ENCODE measurements at places on chromosomes 4 and X. TPM values are rescaled to one million over a fixed set of nuclear protein-coding genes. Genes with fewer than 3 reads are reported as not detected.
A peak's percentile ranks its signal among the peaks of the same experiment; 100 is the strongest.

Gene SLITRK4
- 7.7 TPM for total RNA-seq

DNA sequence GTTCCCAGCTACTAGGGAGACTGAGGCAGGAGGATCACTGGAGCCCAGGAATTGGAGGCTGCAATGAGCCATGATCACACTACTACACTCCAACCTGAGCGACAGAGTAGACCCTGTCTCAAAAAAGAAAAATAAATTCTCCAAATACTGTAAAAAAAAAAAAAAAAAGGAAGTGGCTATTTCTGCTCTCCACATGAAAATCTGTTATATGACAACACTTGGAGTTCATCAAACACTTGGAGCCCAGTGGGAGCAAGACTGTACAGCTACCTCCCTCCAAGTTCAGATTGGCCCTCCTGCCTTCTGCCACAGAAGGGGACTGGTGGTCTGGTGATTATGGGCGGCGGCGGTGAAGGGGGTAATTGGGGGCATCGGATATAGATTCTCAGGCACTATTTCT is 9.0 kb upstream of the CLDN34 start:
- DNase-seq: no peak

DNA sequence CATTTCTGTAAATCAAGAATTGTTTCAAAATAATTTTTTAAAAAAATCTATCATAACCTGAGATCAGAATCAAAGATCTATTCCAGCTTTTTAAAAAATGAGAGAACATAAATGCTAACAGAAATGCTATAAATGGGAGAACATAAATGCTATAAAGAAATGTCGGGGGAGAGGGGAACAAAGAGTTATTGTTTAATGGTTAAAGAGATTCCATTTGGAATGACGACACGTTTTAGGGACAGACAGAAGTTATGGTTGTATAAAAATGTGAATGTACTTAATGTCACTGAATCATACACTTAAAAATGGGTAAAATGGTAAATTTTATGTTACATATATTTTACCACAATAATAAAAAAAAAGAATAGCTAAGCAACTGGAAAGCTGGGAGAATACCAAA is 127.1 kb downstream of the ATRX start:
- no peak for DNase-seq

GRCh38 chrX:110381216-110381615 is 22.6 kb downstream of the RTL9 start:
- DNase-seq: no peak

Gene CFAP97
- total RNA-seq: 45.6 TPM

Gene SPRY1
- 35.9 TPM for total RNA-seq

Gene CLGN
- total RNA-seq: 22.7 TPM

GRCh38 chr4:13980317-13981310 is 353.1 kb upstream of the BOD1L1 start:
- DNase-seq: no peak

Gene BRS3
- not detected for total RNA-seq

DNA sequence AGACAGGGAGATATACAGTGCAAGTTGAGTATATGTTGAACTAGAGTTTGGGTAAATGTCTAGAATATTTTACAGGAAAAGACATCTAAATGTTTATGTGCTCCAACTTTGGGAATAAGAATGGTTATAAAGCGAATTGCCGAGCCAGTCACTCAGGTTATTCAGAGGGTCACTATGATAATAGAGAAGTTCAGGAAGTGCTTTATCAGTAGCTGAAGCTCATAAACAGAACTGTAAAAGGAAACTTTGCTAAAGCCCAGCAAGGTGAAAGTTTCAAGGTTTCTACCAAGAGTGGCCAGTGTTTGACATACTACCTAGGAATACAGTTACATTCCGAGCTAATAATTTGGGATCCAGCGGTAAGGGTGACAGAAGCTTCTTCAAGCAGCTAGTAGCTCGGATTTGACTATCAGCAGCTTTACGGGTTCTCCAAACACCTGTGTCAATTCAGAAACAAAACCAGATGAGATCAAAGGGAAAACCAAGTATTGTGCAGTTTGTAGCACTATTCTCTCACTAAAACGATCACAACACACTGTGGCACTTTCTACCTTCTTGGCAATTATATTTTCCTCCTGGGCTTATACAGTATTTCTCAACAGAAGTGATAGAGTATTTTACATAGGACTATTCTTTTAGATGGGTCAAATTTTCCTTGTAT is 17.2 kb upstream of the BCLAF3 start:
- DNase-seq: no peak

- no peak for DNase-seq
Measured at GRCh38 chr4:72770708-72771107, 201.7 kb upstream of the ADAMTS3 start.

- no peak for DNase-seq
Measured at GRCh38 chrX:150007356-150007755, 69.1 kb upstream of the EOLA2 start.

DNA sequence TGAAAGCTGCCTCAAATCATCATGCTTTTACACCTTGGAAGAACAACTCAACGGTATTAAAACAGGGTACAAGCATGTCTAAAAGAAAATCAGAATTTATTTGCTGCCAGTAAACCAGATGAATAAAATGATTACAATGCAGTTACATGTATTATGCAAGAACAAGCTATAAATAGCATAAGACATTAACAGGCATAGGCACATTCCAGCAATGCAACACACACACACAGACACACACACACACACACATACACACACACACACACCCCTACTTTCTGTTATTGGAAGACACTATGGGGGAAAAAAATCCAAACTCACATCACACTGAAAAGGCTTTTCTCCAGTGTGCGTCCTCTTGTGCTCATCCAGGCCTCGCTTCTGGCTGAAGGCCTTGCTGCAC is 212.5 kb downstream of the PRDM5 start:
- no peak for DNase-seq

Gene SMIM43
- not detected for total RNA-seq

Gene FRAS1
- 21.3 TPM for total RNA-seq

DNA sequence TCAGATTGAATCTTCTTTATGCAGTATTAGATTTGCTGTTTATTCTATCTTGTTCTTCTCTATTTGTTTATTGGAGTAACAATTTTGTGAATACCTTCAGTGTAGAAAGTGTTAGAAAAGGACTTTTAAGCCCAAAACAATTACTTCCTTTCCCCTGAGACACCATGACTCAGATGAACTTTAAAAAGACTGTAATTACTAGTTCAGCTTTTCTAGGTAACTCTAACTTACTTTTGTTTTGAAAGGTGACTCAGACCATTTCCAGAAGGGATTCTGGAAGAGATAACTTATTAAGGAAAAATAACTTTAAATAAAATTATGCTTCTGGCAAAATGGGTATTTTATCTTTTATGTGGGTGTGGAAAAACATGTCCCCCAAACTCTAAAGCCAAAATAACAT is 561.5 kb upstream of the PCDH10 start:
- no peak for DNase-seq

- no peak for DNase-seq
Measured at GRCh38 chr4:163592212-163592611, 97.7 kb downstream of the TMA16 start.

Gene FAM236D
- not detected for total RNA-seq

DNA sequence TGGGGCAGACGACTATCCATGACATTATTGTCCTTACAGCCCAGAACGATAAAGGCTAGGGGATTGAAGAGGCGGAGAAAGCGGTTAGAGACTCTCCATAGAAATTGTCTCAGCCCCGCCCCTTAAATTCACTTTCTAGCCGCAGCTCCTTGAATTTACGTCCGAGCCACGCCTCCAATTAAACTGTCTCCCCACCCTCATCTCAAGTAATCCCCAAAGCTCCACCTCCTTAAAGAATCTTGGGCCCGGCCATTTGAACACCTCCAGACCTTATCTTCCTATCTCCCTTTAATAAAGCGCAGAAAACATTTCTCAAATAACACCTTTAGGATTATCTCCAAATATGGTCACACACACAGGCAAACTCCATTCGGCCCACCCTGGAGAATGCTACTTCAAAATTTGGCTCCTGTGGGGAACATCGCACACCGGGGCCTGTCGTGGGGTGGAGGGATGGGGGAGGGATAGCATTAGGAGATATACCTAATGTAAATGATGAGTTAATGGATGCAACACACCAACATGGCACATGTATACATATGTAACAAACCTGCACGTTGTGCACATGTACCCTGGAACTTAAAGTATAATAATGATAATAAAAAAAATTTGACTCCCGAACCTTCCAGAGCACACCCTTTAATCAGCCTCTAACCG is 7.2 kb upstream of the MAGIX start:
- peak; percentile 87 for DNase-seq

- no peak for DNase-seq
Measured at GRCh38 chr4:77665381-77666069, 59.9 kb downstream of the CXCL13 start.

DNA sequence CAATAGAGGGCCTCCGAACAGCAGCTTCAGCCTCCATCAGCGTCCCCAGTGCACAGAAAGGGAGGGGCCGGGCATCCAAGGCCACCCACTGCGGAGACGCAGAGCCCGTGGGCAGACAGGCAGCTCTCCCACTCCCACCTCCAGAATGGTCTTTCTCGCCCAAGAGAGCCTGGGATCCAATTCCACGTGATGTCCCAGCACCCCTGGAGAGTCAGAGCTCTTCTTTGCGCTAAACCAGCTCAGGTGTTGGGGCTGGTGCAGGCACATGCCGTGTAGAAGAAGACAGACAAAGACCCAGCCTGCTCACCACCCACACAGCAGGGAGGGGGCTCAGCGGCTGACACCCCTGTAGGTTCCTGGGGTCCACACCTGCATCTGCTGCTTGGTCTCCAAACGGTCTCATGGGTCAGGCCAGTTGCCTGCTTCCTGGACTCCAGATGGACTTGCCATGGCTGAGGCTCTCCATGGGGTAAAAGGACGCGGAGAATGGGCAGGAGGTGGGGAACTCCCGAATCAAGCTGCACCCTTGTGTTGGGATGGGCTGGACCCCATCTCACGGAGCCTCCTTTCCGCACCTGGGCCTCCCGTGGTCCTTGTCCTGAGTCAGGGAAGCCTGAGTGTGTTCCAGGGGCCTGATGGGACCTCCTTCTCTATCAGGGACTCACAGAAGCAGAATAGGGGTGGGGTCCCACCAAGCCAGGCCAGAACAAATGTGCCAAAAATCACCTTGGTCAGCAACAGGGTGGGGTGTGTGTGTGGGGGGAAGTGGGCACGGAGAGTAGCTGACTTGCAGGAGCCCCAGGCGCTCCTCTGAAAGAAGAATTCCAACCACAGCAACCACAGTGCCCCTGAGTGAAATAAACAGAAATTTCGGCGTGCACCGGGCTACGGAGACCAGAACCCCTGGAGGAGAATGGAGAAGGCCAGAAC is 11.6 kb upstream of the ASMTL start:
- DNase-seq: no peak

DNA sequence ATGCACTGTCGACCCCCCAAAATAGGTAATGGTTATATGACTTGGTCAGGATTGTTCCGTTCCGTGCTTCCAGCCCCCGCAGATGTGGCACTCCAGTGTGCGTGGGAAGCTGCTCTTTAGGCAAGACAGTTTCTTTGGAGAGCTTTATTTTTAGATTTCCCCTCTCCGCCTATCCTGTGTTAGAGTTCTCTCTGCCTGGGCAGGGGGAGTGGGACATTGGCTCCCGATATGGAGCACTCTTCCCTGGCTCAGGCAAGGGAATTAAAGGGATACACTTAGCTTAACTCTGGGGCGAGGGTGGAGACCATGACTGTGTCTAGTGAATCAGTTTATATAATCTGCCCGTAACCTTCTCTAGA is 36.0 kb downstream of the DLG3 start:
- DNase-seq: no peak

- DNase-seq: no peak
Measured at GRCh38 chrX:140292961-140293360, 211.9 kb downstream of the SOX3 start.

GRCh38 chrX:115949900-115950822 is 220.4 kb upstream of the AGTR2 start:
- DNase-seq: peak; percentile 64

- DNase-seq: peak; percentile 40
Measured at GRCh38 chr4:143185253-143186107, 763 bp downstream of the USP38 start.

DNA sequence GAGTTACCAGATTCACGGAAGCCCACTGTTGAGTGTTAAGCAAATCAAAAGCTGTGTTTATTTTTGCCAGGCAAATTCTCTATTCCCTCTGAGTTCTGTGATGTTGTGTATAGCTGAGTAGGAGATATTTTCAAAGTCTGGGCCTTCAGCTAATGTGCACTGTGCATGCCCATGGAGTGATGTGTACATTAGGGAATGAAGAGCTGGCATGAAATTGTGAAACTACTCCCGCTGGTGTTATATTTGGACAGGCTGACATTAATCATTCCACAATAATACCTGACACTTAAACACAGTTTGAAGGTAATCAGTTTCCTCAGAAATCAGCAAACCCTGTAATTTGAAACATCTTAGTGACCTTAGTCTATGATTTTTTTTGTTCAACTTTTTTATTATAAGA is 88.1 kb upstream of the MBNL3 start:
- no peak for DNase-seq

DNA sequence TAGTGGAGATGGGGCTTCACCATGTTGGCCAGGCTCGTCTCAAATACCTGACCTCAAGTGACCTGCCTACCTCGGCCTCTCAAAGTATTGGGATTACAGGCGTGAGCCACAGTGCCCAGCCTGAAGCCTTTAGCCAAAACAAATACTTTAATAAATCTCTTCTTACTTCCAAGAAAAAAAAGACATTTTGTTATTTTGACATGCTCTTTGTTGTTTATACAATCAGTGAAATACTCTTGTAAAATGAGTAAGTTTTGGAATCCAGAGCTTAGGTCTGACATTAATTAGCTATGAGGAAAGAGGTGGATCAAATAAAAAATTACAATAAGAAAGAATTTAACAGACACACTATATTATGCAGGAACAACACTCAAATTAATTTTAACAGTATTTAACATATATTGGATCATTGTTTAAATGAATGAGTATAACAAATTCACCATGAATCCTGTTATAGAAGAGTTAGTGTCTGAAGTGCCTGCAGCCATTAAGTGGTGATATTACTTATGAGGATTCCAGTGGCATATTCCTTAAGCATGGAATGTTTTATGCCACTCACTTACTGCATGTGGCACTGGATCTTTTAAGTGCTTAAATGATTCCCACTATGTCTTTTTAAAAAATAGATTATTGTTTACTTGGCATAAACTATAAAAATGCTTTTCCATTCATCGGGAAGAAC is 260.1 kb upstream of the GIMD1 start:
- DNase-seq: no peak

DNA sequence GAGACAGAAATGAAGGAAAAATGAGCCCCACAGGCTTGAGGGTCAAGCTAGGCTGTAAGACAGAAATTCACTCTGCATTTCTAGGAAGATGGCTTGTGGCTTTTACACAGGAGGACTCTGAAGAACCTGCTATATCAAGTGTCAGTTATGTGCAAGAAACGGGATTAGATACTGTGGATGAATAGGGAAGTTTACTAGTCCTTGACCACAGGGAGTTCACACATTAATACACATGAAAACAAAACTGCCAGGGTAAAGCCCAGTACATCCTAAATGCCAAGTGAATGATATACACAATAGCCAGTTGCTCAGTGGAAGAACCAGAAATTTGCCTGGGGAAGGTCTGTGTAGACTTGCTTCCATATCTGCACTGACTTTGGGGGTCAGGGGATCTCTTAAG is 53.5 kb downstream of the TMEM131L start:
- no peak for DNase-seq
